ENCODE measurements at places on chromosomes 11 and 22.

GRCh38 chr22:35381424-35382009 is 621 bp downstream of the HMOX1 start:
- no peak for DNase-seq

DNA sequence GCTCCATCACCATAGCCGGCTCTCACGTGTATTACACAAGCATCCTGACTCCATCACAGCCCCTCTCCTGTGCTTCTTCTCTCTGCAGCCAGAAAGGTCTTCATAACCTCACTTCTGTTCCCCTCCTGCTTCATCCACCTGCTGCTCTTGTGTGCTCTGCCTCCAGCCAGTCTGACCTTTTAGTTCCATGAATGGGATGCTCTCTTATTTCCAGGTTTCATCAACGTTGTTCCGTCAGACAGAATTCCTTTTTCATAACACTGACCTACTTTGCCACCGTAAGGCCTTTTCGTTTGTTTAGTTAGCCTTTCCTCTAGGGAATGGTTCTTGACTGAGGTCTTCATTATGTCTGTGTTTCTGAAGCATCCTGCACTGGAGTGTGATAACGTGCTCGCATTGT is 18.8 kb downstream of the GRAMD1B start:
- no peak for DNase-seq

GRCh38 chr11:17575431-17576425 is 28.7 kb downstream of the OTOG start:
- no peak for DNase-seq

- DNase-seq: no peak
These were observed 27.3 kb upstream of the PACSIN2 start for GRCh38 chr22:43042101-43042780.

- DNase-seq: no peak
These were observed 14.8 kb upstream of the MRGPRF start for GRCh38 chr11:69027704-69028372.

DNA sequence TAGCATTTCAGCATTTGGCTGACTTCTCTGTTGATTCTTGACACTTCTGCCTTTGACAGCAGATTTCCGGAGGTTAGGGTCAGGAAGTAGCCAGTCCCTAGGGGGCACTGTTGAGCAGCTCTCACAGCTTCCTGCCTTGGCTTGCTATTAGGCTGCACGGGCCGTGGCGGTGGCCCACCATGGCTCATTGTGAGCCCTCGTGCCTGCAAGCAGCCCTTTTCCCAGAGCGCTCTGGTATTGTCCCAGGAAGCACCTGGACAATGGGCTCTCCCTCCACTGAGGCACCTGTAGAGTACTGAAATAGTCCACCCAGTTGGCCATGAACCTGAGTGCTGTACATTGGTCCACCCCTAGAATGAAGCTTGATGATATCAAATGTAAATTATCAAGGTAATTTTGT is 100.2 kb upstream of the GAL start:
- peak; percentile 36 for DNase-seq

DNA sequence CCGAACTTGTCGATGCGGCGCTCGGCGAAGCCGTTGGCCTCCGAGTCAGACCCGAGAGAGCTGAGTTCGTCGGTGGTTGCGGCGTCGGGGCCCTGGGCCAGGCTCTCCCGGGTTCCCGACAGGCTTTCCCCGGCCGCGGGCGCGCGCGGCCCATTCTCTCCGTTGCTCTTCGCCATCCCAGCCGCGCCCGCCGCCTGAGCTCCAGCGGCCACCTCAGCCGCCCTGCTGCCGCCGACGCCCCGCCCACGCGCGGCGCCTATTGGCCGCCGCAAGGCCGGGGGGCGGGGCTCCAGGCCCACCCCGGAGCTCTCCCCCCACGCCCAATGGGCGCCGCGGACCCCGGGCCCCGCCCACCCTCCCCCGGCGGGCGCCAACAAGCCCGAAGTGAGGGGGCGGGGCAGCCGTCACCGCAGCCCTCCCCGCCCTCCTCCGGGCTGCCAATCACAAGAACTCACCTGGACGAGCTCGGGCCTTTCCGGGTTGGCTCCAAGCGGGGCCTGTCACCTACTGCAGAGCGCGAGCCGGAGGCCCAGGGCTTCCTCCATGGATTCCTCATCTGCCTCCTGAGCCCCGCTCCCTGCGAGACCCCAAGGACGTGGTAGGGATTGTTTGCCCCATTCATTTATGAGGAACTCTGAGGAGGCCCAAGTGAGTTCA is at the start of gene TBC1D10A:
Gene TBC1D10A, minus strand, starts transcription at position 236 of the 657 bp plus-strand sequence. Its CDS starts 60 bp downstream, at position 176.
- peak; percentile 91 for DNase-seq

DNA sequence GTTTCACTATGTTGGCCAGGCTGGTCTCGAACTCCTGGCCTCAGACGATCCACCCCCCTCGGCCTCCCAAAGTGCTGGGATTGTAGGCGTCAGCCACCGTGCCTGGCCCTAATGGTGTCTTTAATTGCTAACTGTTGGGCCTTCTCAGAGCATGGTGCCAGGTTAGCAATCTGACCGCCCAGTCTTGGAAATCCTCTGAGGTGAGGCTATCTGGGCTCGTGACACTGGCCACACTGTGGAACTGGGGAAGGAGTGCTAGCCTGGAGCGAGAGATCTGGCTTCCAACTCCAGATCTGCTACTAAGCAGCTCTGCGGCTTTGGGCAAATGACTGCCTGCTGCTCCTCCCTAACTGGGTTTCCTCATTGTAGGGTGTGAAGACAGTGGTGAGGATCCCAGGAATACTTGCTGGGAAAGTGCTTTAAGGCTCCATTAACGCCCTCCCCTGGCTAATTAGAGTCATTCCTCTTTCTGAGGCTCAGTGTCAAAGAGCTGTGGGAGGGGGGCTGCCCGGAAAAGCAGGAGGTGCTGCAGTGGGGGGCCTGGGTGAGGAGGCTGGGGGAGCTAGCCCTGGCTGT is 35.4 kb downstream of the CHRDL2 start:
- no peak for DNase-seq

DNA sequence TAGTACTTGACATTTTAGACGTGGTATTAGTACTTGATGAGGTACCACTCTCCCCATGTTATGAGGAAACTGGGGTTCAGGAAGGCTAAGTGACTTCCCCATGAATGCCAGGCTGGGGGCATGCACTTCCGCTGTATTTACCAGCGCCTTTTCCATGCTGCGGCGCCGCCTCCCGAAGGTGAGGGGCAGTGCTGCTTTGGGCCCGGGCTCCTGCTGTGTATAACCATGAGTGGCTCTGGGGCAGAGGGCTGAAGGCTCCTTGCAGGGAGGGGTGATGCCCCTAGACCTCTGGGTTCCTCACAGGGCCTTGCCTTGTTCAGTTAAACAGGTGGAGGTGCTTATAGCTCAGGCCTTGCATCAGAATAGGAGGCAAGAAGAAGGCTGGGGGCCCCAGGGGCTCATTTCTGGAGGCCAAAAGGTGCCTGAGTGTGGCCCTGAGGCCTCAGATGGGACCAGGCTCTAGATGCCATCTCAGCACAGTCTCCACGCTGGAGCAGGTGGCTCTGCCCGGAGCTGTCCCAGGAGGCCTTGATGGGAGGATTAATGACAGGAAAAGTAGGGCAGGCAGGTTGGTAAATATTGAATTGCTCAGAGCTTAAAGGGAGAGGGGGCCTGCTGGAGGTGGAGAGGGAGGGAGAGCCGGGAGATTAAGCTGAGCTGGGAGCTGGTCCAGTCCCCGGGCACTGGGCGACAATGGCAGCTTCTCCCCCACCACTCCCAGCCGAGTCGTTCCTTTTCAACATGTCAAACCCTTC is 129.6 kb downstream of the CEP164 start:
- no peak for DNase-seq

DNA sequence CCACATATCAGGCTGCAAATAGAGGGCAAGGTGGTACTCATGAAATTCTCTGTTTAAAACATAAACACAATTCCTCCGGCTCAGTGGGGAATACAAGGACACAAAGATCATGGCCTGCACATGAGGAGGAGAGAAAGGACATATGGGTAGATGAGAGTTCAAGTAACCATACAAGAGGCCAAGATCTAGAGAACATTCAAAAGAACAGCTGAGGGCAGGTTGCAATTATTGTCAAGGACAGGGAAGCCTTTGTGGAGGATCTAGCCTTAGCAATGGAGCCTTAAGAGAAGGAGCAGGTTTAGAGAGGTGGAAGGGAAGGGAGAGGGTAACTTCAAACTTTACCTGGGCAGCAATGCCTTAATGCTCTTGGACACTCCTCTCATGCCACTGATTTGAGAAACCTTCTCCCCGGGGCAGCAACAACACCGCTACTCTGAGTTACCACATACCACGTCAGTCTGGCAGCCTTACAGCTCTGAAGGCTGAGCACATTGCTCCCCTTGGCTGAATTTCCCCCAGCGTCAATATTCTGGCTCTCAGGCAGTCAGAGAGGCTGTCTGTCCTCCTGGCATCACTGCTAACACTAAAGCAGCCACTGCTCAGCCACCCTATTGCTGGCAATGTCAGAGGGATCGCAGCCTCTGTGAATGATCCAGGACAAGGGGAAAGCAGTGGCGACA is 55.5 kb downstream of the CLPB start:
- no peak for DNase-seq

DNA sequence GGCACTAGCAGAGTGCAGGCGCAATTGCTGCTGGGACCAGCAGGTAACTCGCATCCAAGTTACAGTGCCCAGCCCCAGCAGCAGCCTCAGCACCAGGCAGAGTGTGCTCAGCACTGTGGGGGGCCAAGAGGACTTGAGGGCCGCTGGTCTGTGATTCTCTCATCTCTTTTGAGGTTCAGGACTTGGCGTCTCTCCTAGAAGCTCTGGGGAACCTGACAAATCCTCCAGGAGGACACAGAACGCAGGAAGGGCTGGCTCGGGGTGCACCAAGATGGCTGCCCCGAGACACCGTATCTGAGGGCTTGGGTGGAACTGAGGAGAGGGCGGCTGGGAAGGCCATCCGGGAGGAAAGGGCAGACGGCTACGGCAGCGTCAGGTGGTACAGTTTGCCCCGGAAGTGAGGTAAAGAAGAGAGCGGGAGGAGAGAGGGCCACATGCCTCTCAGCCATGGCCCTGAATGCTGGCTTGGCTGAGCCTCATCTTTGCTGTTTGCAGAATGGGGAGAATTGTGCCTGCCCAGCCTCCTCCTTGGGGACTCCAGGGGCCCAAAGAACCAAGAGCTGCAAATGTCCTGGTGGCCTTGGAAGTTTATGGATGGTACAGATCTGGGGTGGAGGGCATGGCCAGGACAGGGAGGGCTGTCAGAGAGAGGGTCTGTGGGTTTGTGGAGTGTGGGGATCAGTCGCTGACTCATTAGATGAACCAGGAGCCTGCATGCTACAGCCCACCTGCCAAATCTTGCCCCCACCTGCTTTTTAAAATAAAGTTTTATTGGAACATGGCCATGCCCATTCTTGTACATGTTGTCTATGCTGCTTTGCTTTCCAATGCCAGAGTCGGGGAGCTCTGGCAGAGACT is 78.0 kb downstream of the MYEOV start:
- DNase-seq: no peak

DNA sequence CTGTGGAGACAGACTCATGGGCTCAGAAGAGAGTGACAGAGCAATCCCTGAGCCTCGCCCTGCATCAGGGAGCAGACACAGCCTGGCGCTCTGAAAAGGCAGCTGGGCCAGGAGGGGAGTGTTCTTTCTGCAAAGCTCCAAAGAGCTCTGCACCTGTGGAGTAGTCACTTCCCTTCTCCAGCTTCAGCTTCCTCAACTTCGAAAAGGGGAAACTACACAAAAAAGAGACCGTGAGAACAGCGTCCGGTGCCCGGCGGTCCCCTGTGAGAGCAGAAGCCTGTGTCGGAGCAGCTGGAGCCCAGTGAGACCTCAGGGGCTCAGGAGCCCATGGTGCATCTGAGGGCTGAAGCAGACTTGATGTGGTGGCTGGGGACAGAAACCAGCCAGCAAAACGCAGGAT is 35.1 kb downstream of the TP53I11 start:
- DNase-seq: no peak

GRCh38 chr11:32436751-32437494 is 1.6 kb upstream of the WT1 start:
- DNase-seq: no peak

DNA sequence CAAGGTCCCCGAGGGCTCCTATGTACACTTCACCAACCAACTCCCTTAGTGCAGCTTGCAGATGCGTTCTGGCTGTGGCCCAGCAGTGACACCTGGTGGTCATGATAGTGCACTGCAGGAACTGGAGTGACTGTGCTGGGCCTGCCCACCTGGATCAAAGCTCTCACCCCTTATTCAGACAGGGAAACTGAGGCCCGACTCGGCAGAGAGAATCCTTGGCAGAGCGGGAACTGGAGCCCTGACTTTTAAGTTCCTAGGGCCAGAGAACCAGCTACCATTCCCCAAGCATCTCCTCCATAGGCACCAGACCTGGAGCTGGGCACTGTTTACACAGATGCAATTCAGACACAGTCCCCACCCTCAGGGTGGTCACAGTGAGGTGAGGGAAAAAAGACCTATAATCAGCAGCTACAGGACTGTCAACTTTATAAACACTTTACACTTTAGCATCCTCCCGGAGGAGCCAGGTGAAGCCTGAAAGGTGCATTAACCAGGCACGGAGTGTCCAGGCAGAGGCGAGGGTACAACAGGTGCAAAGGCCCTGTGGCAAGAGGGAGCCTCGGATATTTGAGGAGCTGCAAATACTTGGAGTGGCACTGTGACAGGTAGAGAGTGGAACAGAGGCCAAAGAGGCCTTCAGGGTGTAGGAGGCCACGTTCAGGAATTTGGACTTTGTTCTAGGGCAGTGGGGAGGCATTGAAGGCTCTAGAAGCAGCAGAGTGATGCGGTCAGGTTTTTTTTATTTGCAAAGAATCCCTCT is 22.0 kb downstream of the RHBDD3 start:
- DNase-seq: peak; percentile 56

DNA sequence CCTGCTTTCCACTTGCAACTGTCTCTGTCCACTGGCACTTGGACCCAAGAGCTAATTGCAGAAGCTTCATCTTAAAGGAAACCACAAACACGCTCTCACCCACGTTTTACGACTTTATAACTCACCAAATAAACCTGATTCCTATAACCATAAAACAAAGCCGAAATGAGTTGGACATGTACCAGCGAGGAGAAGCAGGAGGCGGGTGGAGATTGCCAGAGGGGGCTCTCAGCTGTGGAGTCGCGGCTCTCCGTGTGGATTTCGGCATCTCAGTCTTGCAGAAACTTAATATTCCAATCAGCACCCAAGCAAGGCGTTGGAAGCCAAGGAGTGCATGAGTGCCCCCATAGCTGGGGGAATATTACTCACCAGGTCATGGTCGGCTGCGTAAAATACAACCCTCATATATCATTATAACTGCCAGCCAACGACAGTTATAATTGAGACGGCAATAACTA is 483.6 kb downstream of the MN1 start:
- DNase-seq: no peak

Measured in activated CD8-positive, alpha-beta memory T cell treated with anti-CD3 and anti-CD28 coated beads for 1 hour (primary cell).